ENCODE measurements at places on chromosomes 3 and 15.

DNA sequence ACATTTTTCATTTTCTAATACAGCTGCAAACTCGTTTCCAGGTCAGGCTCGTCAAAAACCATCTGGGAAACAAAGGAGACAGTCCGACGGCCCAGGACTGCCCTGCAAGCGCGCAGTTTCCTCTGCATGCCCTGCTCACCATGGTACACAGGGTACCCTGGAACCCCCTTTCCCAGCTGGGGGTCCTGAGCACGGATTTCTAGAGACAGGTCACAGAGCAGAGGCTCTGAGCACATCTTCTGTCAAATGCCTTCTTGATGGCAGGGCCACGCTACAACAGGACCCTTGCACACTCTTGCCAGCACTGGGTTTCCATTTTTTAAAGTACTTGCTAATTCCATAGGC, 8.1 kb downstream of the ZXDC start:
- no peak for DNase-seq

DNA sequence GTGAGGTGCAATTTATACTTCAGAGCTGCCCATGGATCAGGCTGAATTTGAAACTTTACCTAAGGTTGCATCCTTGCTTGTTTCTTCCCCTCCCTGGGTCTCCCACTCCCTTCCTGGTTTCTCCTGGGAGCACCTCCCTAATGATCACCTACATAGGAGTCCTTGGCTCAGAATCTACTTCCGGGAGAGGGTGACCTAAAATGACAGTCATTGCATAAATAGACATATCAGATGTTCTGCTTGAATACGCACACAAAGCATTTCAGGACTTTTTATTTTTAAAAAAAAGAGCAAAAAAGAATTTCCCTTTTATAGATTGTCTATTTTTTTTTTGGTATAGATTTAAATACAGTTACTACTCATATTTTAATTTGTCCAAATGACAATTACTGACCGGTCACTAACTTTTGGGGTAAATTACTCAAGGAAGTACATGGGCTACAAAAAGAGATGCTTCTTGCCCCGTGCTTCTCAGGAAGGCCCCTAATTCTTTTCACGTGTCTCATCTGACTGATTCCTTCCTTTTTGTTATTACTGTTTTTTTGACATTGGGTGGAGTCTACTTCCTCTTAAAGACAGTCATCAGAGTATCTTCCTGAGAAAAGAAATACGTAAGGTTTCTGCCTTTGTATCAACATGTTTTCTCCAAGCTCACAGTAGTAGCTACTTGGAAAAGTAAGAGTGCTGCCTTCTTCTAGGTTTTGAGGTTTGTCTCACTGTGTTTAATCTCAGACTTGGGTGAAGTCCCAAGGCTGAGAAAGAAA, 4.9 kb upstream of the MYZAP start:
- DNase-seq, result no peak

GRCh38 chr3:3038201-3038991, 71.8 kb downstream of the IL5RA start:
- no peak for DNase-seq

GRCh38 chr3:112407214-112407887, 74.4 kb downstream of the CD200 start:
- DNase-seq, result no peak

DNA sequence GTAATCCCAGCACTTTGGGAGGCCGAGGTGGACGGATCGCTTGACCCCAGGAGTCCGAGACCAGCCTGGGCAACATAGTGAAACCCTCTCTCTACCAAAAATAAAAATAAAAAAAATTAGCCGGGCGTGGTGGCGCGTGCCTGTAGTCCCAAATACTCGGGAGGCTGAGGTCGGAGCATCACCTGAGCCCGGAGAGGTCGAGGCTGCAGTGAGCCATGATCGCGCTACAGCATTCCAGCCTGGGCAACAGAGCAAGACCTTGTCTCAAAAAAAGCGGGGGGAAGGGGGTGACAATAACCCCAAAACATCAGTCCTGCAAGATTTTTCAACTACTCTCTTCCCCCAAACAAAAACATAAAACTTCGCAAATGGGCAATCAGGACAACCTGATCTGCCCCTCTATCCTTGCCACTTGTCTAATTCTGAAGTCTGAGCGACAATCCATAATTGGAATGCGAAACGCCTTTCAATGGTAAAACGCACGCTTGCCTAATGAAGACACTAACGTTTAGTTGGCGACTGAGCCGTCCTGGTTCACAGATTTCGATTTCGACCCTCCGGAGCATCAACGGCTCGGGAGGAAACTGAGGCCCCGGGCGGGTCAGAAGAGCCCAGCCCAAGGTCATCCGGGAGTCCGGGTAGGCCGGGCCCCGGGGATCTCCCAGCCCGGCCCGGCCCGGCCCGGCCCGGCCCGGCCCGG, 868 bp downstream of the BTBD1 start:
- no peak for DNase-seq

- DNase-seq, result no peak
Measured at GRCh38 chr15:77036537-77037387, 34.1 kb downstream of the TSPAN3 start.

DNA sequence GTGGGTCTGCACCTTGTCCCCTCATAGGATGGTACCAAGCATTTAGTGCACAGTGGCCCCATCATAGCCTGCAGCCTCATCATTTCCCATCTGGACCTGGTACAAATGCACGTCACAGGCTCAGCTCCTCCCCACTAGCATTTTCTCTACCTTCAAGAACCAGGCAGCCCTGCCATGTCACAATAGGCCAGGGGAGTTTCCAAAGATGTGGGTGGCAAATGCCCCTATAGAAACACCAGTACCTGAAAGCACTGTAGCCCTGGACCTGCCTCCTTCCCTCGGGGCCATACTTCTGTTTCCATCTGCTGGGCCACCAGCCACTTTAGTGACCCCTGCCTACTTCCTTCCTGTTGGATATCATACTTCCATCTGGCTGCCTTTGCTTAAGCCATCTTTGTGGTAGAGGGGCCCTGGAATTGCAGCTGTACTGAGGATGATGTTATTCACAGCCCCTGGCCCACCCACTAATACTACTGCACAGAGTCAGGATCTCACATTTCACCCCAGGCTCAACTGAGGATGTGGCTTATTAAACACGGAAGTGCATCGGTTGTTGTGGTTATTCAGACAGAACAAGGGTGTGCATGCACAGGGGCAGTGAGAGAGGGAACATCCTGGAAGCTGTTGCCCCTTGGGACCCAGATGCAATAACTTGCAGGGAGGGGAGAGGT, 3.8 kb downstream of the TCTA start:
- DNase-seq, result no peak

GRCh38 chr15:87730706-87731105, 525.8 kb downstream of the NTRK3 start:
- no peak for DNase-seq

GRCh38 chr3:21879184-21879886, 128.3 kb upstream of the ZNF385D start:
- DNase-seq, result no peak
